CD4-positive, alpha-beta T cell treated with Interleukin-17A for 4 hours (primary cell): ENCODE measurements at places on chromosomes 12 and 14.

DNA sequence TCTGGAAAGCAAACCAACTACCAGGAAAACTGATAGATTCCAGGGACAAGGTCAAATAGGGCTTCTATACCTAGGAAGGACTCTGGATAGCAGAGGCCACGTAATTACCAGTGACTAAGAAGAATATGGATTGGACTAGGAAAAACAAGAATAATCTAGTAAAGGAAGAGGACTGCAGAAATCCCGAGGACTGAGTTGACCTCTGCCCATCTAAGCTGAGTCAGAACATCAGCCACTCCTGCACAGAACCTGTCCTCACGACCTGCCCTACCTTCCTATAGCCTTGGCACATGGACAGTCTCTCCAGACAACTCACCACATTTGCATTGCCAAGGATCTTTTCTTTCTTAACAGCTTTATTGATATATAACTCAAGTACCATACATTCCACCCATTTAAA is 2.3 kb downstream of the OR6J1 start:
- no peak for DNase-seq

DNA sequence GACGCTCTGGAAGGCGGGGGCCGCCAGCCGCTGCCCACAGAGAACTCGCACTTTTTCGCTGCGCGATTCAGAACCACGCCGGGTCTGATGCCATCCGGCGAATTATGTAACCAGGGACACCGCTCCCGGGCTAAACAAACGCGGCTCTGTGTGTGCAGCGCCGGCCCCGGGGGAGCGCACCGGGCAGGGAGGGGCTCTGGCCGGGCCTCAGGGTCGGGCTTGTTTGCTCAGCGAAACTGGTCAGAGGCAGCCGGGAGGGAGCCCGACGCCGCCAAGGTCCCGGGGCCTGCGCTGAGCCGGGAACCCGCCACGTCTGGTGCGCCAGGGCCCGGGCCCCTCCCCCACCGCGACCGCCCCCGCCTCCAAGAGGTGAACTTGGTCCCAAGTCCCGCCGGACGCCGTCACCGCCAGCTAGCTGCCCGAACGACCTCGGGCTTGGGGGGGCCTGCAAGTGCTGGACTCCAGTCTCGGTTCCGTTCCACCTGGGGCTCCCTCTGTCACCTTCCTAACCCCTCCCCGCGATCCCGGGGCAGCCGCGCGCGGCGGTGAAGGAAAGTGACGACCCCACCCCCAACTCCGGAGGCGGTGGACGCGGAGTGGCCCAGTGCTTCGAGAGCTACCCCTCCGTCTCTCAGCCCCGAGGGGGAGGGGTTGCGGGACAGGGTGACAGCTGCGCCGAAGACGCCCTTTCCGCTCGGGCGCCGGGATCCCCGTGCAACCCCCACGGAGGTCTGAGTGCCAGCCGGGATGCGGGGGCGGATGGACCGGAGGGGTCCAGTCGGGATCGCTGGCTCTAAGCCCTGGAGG is 848 bp downstream of the CTDSP2 start:
- DNase-seq, result peak; percentile 66

DNA sequence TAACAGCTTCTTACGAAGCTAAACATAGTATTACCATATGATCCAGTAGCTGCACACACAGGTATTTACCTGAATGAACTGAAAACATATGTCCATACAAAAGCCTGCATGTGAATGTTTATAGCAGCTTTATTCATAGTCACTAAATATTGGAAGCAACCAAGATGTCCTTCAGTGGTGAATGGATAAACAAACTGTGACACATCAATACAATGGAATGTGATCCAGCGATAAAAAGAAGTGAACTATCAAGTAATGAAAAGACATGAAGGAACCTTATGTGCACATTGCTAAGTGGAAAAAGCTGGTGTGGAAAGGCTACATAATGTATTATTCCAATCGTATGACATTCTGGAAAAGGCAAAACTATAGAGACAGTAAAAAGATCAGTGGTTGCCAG is 38.1 kb upstream of the JDP2 start:
- DNase-seq, result no peak

- no peak for DNase-seq
Measured at GRCh38 chr12:93011100-93011499, 82.0 kb upstream of the EEA1 start.

- DNase-seq, result no peak
Measured at GRCh38 chr12:51953089-51953488, 1.6 kb downstream of the ACVR1B start.

DNA sequence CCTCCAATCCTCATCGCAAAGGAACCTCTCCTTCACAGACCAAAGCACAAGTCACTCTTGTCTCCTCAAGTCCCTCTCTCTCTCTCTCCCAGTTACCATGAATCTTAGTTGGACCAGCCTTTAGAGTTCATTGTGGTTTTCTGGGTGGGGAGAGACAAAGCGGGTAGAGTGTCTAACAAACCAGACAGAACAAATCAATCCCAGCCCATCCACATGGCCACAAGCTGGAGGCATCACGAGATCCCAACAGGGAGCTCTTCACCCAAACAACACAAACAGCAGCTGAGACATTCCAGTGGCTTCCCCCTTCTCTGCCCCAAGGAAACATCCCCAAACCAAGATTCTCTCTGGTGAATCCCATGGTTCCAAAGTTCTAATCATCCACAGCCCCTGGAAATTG is 22.4 kb downstream of the ACTN1 start:
- no peak for DNase-seq

- DNase-seq, result no peak
Measured at GRCh38 chr12:45426294-45426693, 210.4 kb downstream of the ANO6 start.

DNA sequence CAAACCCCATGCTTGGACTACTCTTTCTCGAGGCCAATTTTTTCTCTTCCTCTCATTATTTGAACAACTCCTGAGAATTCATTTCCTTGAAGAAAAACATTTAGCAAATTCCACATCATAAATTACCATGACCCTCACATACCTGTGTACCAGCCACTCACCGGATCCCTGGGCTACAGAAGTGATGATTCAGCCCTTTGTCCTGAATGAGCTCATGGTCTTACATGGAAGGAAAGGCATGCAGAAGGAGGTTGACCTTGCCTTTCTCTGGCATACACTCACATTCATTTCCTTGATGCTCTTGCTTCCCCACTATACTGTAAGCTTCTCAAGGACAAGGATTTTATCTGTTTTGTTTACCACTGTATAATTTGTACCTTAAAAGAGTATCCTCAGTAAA is 191.5 kb downstream of the SLC5A8 start:
- no peak for DNase-seq

GRCh38 chr14:60350366-60350720 is 101.3 kb downstream of the PPM1A start:
- no peak for DNase-seq

DNA sequence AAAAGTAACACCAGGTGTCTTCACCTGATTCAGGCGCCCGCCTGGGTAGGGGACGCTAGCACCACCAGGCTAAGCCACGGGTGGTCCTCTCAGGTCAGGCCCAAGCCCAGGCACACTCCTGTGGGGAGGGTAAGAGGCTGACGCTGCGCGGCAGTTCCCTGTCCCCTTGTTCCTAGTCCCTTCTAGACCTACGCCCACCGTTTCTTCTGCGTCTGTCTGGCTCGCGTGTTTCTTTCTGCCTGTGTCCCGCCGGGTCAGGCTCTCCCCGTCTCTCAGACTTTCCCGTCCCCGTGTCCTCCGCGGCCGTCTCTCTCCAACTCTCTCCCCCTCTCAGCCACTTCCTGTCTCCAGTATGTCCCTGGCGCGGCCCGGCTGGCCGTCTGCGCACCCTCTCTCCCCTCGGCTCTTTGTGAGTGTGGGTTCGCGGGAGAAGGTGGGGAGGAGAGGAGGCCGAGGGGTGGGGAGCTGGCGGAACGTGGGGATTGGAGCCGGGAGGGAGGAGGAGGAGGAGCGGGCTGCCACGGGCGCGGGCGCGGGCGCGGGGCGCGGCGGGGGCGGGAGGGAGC is 3.1 kb upstream of the TNS2 start:
- DNase-seq, result no peak

- peak; percentile 22 for DNase-seq
Measured at GRCh38 chr14:103716091-103716801, 636 bp downstream of the ZFYVE21 start.

GRCh38 chr12:93025145-93026103 is 96.3 kb upstream of the EEA1 start:
- DNase-seq, result no peak

DNA sequence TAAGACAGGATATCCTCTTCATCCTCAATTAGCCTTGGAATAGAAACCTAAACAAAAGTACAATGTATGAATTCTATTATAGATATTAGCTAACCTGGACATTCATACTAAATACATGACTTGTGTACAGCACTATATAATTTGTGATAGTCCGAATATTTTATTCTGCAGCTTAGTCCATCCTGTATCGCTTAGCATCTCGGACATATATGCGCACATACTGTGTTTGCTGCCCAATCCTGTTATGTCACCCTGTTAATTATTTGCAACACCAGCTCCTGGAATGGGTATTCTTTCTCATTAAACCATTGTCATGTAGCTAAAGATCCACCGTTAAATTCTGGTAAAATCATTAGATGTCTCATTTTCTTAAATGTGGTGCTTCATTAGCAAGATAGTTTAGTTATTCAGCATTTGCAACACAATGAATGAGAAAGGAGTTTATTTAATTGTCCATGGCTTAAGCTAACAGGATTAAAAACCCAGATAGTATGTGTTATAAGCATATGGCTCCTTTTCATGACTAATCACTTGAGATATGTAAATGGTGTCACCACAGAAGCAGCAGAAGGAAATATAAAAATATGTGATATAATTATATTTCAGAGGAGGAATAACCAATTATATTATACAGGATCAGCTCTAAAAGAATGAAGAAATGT is 156.0 kb upstream of the ARHGAP5 start:
- no peak for DNase-seq

- DNase-seq, result no peak
Measured at GRCh38 chr12:32435921-32436705, 36.8 kb downstream of the FGD4 start.

DNA sequence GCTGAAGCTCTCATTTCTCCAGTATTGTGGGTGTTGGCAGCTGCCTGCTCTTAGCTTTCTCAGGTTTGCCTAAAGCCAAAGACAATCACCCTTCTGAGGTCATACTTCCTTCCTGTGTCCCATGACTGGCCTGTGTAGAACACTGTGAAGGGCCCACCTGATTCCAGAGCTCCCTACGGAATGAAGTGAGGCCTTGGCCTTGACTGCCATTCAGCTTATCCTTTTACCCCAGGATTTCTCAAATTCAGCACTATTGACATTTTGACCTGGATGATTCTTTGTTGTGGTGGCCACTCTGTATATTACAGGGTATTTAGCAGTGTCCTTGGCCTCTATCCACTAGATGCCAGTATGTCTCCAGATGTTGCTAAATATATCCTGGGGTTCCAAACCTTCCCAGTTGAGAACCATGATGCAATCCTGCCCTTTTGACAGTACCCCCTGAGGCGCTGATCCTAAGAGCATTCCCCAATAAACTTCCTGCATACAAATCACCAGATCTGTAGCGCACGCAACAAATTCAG is 112.3 kb upstream of the KRR1 start:
- no peak for DNase-seq

DNA sequence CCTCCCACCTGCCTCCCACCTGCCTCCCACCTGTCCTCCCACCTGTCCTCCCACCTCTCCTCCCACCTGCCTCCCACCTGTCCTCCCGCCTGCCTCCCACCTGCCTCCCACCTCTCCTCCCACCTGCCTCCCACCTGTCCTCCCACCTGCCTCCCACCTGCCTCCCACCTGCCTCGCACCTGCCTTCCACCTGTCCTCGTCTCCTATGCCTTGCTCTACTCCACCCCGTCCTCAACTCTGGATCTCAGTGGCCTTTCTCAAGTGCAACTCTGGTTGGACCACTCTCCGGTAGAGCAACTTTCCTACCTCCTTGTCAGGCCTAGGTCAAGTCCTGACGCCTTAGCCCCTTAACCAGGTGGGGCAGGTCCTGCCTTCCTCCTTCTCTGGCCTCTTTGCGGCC is 29.3 kb upstream of the PEX5 start:
- DNase-seq, result no peak

DNA sequence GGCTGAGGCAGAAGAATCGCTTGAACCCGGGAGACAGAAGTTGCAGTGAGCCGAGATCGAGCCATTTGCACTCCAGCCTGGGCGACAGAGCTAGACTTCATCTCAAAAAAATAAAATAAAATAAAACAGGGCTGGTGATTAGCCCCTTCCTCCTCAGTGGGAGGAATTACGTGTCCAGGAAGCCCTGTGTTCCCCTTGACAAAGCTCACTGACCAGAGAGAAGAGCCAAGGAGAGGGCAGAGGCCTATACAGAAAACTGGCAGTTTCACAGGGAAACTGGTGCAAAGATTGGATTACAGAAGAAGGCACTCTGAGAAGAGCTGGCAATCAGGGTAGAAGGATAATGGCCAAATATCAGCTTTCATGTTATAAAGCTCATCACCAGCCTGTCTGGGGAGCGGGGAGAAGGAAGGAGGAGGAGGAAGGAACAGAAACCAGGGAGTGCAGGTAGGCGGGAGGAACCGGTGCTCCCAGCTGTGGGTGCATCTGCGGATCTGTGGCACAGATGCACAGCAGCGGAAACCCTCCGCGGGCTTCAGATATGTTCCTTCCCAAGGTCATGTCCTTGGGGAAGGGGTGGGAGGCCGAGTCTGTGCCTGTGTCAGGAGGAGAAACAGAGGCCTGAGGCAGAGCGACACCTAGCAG is 6.7 kb downstream of the RAB15 start:
- no peak for DNase-seq

DNA sequence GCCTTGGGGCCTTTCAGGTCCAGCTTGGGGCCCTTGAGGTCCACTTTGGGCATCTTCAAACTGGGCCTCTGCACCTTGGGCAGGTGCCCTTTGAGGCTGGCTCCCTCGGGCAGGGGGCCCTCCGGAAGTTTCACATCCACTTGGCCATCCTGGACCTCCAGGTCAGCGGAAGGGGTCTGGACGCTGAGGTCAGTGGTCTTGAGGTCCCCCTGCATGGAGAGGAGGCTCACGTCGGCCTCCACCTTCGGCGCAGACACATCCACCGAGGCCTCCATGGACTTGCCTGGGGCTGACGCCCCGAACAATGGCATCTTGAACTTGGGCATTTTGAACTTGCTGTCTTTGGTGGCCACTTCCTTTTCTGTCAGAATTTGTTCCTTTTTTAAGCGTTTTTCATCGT is 25.1 kb downstream of the AHNAK2 start:
- DNase-seq, result no peak

DNA sequence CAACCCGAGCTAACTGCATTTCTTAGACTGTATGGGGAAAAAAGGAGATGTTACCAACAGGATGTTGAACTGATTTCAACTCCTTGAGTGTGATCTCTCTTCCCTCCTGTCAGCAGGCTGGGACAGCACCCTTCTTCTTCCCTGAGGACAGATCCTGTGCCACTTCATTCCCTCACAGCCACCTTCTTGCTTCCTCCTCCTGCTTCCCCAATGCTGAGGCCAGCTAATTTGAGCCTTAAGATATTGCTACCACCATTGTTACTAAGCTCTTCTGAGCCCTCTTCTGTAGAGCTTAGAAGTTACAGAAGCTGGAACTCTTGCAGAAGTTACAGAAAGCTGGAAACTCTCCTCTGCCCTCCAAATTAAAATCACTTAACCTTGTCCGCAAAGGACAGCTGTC is 88.8 kb downstream of the SPTSSA start:
- no peak for DNase-seq

- no peak for DNase-seq
Measured at GRCh38 chr12:100026241-100026640, 41.5 kb upstream of the ANKS1B start.
